ENCODE measurements at places on chromosomes 2 and 18.

GRCh38 chr2:233711312-233712008, 1.2 kb upstream of the UGT1A5 start:
- peak; percentile 55 for DNase-seq

DNA sequence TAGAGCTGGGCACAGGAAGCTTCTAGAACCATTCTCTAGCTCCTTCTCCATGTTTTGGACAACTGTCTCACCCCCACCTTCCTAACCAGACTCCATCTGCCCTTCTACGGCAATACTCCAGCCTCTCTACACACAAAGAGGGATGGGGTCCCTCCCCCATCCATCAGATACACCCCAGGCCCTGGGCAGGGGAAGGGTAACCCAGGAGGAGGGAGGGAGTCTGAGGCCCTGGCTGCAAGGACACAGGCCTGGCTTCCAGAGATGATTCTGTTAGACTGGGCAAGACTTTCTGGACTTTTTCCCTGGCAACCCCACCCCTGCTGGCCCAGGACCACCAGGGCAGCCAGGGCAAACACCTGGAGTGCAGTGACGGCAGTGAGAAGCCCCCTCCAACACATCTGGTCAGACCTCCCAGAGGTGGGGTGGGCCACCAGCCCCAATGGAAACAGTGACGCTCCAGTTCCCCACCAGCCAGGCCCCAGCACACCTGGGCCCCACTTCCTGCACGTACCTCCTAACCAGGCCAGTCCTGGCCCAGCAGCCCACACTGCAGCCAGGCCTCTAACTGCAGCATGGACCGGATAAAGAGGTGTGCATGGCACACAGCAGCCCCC, 6.5 kb downstream of the CYP26B1 start:
- DNase-seq, result no peak

DNA sequence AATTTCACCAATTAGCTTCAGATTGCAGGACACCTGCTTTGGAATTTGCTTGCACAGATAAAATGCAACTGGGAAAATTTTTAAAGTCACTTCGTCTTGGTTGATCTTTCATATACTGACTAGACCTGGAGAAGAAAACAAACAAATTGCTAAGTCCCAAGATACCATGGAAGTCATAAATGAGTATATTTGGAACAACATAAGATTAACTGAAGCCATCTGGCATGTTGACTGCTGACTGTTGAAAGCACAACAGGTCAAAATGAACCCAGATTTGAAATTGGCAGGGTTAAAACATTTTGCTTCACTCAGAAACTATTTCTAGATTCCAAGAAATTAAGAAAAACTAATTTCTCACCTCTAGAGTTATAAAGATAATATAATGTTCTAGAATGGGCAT, 470.7 kb downstream of the LPIN1 start:
- no peak for DNase-seq

DNA sequence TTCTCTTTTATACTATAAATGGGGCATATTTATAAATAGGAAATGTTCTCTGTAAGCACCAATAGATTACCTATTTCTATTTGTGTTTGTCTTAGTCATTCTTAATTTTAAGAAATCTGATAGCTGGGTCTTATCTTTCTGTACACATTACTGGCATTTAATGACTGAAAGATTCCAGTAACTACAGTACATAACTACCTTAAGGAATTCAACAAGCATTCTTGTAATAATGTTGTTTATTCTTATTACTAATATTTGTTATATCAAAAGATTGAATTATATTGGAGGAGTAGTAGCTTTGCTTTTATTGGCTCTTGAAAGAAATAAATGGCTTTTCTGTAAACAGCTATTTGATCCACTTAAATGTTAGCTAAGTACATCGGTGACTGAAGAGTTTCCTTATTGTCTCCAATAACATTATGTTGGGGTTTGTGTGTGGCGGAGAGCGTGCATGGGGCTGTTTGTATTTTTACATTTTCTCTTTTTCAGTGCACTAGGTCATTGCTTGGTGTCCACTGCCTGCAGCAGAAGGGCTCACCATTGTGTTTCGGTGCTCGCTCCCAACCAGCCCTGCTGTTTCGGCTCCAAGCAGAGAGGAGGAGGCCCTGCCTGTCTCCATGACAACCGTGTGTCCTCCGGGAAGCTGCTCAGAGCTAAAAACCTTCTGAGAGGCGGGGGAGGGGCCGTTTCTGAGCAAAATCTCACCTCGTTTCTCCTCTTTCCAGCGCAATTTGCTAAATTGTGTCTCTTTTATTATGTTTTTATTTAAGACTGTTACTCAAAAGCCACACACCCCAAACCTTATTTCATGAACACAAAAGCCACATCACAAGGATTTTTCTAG, 112.5 kb upstream of the SLC38A11 start:
- DNase-seq, result no peak

DNA sequence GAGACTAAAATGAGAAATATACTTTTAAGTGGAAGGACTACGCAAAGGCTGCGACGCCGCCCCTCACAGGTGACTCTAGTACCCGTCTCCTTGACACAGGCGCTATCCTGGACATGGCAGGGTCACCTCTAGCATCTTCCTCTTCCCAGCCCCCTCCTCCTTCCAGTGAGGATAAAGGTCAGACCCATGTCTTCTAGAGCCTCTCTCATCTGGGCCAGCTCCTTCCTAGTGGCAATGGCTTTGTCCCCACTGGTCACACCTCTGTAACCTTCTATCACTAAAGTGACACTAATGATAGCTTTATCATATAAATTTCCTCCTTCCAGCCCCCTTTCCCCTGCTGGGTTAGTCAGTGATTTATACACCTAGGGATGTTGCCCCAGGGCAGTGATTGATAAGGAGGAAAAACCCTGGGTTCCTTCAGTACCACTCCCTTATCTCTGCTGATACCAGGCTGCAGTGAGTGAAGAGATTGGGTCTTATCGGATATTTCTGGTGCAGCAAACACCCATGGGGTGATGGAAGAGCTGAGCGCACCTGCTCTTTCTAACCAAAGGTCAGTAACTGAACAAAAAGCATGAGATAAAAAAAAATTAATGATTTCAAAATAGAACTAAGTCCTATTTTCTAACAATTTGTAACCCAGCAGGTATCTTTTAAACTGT, 62.0 kb upstream of the FZD5 start:
- DNase-seq, result no peak

- no peak for DNase-seq
These were observed 147.9 kb downstream of the LNPK start for GRCh38 chr2:175854129-175854528.

DNA sequence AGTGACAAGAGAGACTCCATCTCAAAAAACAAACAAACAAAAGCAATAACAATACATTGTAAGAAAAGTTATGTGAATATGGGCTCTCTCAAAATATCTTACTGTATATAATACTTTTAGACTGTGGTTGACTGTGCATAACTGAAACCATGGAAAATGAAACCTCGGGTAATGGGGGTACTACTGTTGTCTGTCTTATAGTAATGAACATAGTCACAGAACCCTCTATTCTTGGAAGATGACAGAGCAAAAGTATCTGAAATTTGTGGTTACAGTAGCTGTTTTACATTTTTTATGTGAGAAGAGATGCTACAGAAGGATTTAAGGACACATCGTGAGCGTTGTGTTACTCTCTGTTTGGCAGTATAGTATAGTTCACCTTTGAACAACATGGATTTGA, 60.5 kb downstream of the MAP4K4 start:
- DNase-seq, result no peak

DNA sequence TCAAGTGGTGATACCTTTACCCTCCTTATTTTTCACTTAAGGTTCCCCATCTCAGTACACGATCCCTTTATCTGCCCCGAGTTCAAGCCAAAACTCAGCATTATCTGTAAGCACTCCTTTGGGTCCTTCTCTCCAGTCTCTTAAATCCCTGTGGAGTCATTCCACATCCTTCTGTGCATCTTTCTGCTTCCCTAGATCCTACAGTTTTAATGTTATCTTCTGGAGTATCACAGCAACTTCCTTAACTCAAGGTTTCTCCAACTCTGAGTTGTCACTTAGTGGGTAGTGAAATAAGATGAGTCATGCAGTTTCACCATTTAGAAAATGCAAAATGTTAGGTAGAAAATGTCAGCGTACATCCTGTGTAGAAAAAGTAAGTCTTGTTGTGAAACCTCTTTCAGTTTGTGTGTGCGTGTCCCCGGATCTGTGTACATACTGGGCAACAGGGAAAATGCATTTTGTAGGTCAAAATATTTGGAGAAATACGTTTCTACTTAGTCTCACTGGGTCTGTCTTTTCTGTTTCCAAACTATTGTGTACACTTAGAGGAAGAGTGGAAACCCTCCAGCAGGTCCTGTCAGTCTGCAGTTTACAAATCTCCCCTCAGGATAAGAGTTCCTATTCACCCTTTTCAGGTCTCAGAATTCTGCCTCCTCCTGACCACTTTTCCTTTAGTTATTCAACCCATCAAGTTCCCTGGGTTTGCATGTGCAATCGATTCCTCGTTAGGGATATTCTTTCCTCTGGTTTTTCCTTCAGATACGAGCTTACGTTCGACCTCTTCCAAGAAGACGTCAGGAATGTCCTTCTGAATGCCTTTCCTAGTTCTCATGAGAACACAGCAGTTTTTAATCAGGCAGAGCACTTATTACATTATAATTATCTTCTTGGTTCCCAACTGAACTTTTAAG, 154.8 kb downstream of the TGIF1 start:
- no peak for DNase-seq

- no peak for DNase-seq
These were observed 2.4 kb downstream of the EN1 start for GRCh38 chr2:118845005-118845521.

DNA sequence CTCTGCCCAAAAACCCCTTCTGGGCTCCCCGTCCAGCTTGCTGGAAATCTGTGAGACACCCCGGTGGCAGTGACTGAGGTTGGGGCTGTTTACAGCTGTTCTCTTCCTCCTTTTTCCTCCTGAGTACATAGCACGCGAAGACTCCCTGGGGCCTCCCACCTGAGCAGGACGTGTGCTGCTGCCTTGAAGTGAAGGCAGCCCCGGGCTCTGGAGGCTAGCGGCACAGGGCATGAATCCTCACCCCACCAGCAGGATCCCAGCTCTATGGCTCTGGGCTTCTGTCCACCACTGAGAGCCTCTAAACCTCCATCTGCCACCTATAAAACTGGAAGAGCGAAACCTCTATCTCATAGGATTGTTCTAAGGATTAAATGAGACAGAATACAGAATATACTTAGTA, 182.5 kb downstream of the TMEM163 start:
- DNase-seq, result no peak

DNA sequence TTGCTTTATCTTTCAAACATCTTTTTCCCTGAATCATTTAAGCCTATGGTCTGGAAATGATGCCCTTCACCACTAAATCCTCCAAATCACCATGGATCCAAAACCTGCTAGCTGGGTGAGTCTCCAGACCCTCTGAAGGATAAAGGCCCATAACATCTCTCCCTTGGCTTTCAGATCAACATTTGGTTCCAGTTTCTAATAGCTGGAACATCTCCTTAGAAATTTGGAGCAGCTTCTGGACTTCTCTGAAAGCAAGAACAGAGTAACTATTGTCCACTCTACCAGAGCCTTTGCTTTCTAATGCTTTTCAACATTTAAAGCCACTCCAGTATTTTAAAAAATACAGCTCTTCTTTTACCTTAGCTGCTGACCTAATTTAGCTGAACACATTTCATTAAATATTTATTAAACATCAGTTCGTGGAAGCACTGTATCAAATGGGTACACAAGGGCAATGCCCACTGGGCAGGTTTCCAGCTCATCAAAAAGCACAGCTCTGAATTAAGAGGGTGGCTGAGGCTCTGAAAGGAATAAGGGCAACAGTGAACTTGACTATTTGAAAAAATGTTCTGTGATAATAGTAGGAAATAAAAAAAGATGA, 75.3 kb downstream of the GALNT3 start:
- DNase-seq, result no peak

- no peak for DNase-seq
These were observed 78.2 kb upstream of the DAPL1 start for GRCh38 chr2:158716921-158717320.

DNA sequence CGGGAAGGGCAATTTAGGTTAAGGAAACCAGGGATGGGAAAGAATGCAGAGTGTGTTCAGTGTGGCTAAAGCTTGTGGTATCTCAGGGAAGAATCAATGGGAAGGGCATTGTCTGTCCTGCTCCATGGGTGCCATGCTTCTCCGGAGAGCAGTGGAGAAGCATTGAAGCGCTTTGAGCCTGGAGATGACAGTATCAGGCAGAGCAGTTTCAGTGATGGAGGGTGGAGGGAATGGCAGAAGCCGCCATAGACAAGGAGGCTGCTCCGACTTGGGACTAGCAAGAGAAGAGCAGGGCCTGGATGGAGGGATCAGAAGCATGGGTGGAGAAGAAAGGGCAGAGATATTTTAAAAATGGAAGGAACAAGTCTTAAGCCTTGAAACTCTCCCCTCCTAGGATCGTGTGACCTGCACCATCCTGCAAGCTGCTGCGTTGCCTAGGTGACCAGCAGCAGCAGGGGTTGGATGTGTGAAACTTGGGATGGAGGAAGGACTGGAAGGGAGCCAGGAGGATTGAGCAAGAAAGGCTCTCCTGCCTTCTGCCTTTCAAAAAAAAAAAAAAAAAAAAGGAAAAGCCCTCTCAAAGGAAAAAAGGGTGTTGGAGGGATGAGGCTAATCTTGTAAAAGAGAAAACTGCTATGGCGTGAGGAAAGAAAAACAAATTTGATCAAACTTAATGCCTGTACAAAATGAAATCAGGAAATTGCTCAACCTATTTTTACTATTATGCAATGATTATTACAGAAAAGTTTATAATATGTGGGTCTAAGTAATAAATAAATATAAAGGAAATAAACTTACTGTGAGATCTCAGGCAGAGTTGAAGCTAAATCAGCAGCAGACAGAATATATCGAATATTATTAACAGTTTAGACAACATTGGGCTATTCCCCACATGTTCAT, 493.8 kb upstream of the NRP2 start:
- no peak for DNase-seq

- no peak for DNase-seq
These were observed 35.7 kb downstream of the KANSL3 start for GRCh38 chr2:96602330-96602823.

GRCh38 chr2:134234535-134234934, 19.3 kb upstream of the MGAT5 start:
- no peak for DNase-seq

DNA sequence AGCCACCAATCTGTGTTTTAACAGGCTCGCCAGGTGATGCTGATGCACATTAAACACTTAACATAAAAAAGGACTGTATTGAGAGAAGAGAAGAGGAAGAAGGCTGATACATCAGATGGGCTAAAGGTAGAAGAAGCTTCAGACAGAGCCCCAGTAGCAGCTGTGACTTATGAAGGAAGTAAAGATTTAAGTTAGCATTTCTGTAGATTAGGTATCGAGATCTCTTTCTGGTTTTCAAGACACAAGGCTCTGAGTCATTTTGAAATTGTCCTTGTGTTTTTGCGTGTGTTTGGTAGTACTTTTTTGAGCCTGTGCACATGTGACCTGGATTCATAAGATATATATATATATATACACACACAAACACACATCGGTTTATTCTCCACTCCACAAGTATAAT, 40.6 kb upstream of the GCFC2 start:
- DNase-seq, result no peak

- no peak for DNase-seq
These were observed 219.4 kb downstream of the HNMT start for GRCh38 chr2:138183705-138184104.

GRCh38 chr2:60867007-60867406, 14.4 kb upstream of the REL start:
- DNase-seq, result no peak

Data from activated B cell treated with CpG ODN at 0.5 μM for 24 hours (primary cell).